ENCODE measurements at places on chromosomes 11 and 22. TPM values are rescaled to one million over a fixed set of nuclear protein-coding genes. Genes with fewer than 3 reads are reported as not detected.

Gene ACCS
- 14.5 TPM for total RNA-seq

Gene ISX
- not detected for total RNA-seq

Gene ANO5
- 0.09 TPM for total RNA-seq

Gene SLC17A6
- total RNA-seq = not detected

Gene NLRP6
- total RNA-seq = 34.0 TPM

Gene OPCML
- not detected for total RNA-seq

Gene C11orf21
- total RNA-seq = 51.0 TPM

Gene OR5P2
- not detected for total RNA-seq

Gene C22orf31
- total RNA-seq = not detected

Gene MMP8
- total RNA-seq = not detected

Gene PATE4
- total RNA-seq = not detected

Gene BCO2
- total RNA-seq = 2.4 TPM

Gene ARHGAP32
- total RNA-seq = 3.4 TPM

Gene TMEM121B
- total RNA-seq = 0.09 TPM

Gene SMC1B
- 2.4 TPM for total RNA-seq

Gene WEE1
- total RNA-seq = 47.8 TPM

Gene DLG2
- total RNA-seq = 2.6 TPM

Gene SMTNL1
- total RNA-seq = not detected

Gene ZNF408
- 19.0 TPM for total RNA-seq

Gene SUSD2
- total RNA-seq = 0.94 TPM

Gene MGAT3
- 7.0 TPM for total RNA-seq

Gene FGF4
- total RNA-seq = not detected

Gene MS4A6E
- total RNA-seq = not detected

Gene PIH1D2
- not detected for total RNA-seq

Gene GATD1
- 62.4 TPM for total RNA-seq

Gene APOC3
- total RNA-seq = not detected

Gene F2
- not detected for total RNA-seq

Gene NAT10
- 72.7 TPM for total RNA-seq

Gene DNAJC4
- 59.6 TPM for total RNA-seq

Gene SRRD
- 18.9 TPM for total RNA-seq

Gene SC5D
- 25.5 TPM for total RNA-seq

Gene C11orf91
- total RNA-seq = not detected

Gene OR52A1
- total RNA-seq = not detected

Gene ANO9
- total RNA-seq = 122 TPM

Gene LDHAL6A
- total RNA-seq = not detected

Gene LMO1
- not detected for total RNA-seq

Gene RTN3
- 51.1 TPM for total RNA-seq

Gene HBD
- total RNA-seq = not detected

Gene NLRP14
- total RNA-seq = not detected

Gene UBQLN3
- total RNA-seq = 0.17 TPM

Gene KDM4D
- 1.3 TPM for total RNA-seq

Gene ASCC2
- total RNA-seq = 91.5 TPM

Gene PANX2
- total RNA-seq = 0.11 TPM

Gene XKR3
- not detected for total RNA-seq

Gene ANGPTL5
- not detected for total RNA-seq

Gene RANBP1
- 203 TPM for total RNA-seq
